ENCODE measurements at places on chromosomes 16 and 17.
A peak's percentile ranks its signal among the peaks of the same experiment; 100 is the strongest.

DNA sequence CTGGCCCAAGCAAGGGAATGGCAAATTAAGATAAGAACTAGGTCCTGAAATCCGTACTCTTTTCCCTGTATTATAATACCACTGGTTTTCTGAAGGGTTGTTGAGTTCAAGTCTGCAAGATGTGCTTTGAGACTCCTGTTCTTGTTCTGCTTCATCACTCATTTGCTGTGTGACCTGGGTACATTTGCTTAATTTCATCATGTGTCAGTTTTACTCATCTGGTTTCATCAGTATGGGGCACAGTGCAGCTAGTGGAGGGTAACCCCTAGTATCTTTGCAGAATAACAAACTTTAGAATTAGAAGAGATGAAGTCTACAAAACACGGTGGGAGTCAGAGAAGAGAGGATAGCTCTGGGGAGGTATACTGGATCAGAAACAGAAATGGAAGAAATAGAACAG lies 21.9 kb upstream of the EFCAB13 start:
- DNase-seq, result no peak

GRCh38 chr17:55546481-55546880 lies 35.2 kb upstream of the SMIM36 start:
- no peak for DNase-seq

DNA sequence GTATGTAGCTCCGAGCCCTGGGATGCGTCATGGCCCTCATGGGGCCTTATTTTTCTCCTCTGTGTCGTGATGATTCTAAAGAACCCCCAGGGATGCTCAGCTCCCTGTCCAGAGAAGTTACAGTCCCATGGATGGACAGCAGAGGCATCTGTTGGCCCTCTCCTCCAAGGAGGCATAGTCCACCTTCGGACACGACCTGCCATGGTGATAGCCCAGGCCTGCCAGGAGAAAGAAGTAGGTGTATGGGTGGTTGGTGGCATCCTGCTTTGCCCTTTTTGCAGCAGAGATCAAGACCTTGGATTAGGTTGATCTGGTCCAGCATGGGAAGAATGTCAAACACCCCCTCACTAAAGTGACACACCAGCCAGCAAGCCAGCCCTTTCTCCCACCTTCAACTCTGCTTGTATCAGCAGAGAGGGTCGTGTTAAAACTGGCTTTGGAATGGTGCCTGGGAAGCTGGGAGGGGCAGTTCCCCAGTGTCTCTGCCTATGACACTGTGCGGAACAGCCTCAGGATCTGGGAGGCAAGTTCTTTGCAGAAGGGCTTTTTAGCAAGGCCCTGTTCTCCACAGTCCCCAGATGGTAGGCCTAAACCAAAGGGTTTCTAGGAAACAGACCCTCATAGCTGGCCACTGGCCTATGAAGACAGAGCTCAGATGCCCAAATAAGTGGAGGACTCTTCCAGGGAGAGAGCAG lies 259.9 kb upstream of the RPL38 start:
- DNase-seq, result no peak

- no peak for DNase-seq
Observed at GRCh38 chr17:38729368-38729885, 714 bp upstream of the CISD3 start.

DNA sequence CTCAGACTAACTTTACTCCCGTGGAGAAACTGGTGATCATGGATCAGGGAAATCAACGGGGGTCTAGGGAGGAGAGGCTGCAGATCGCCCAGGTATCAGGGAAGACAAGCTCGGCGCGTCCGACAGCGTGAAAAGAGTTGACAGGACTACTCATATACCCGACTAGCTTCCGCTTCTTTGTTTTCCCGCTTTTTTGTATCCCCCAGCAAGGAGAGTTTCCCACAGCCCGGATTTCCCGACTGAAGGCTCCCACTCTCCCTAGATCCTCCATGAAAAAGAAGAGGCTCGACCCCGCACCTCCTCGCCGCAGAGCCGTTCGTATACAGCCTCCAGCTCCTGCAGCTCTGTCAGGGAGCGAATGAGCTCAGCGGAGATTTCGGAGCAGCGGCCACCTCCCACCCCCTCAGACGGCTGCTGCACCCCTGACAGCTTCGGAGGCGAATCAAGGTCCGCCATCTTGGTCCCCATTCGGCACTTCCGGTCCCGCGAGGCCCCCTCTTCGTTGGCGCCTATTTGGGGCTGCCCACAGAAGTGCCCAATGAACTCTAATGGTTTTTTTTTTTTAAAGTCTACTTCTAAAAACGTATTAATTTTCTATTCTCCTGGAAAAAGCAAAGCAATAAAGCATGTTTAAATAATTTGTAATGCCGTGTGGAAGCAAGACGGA lies at the start of gene COG4:
Gene COG4, minus strand, starts transcription at position 479 of the 667 bp plus-strand sequence. Its CDS starts 11 bp downstream, at position 468.
- peak; percentile 82 for DNase-seq

DNA sequence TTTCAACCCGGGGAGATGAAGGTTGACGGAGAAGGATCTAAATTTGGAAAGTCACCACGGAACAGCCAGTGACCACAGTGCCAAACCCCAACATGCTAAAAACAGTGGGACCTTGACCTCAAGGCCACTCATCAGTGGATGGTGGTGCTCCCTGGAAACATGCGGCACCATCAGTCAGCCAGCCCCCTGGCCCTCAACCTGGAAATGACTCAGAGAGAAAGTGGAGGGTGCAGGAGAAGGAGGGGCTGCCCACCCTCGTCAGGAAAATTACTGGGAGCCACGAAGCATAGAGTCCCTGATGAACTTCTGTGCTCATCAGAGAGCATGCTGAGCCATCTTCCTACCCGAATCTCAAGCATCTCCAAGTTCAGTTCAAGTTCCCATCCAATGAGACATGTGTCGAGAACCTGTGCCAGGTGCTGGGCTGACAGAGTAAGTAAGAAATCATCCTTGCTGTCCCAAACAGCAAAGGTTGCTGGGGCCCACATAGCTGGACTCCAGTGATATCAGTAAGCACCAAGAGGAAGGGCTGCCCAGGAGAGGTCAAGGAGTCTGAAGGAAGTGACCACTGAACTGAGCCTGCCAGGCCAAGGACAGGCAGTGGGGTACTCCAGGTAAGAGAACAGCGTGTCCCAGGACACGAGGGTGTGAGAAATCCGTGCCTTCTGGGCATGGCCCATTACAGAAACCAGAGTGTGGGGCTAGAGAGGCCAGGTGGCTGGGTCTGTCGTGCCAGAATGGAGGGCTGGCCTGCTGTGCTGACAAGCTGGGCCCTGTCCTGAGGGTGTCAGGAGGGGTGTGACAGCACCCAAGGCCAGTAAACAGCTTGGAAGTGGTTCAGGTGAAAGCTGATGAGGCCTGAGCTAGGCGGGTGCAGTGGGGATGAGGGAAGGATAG lies 5.2 kb downstream of the PECAM1 start:
- no peak for DNase-seq

- DNase-seq, result no peak
Observed at GRCh38 chr17:74204474-74204873, 996 bp downstream of the RPL38 start.

DNA sequence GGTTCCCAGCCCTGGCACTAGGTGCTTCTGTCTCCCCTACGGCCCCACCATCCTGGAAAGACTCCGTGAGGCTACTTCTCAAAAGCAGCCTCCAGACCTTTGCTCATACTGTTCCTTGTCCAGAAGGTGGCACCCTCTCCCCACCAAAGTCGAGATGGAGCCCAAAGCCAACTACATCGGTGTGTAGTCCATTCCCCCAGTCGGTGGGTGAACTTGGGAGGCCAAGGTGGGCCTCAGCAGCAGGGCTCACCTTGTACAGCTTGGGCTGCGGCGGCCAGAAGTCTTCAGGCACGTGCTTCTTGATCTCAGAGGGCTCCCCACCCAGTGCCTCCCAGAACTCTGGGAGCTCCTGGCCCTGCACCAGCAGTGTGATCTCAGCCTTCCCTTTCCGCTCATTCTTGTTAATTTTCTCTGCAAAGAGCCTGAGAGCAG lies 10.2 kb downstream of the FLII start:
- DNase-seq, result peak; percentile 47

DNA sequence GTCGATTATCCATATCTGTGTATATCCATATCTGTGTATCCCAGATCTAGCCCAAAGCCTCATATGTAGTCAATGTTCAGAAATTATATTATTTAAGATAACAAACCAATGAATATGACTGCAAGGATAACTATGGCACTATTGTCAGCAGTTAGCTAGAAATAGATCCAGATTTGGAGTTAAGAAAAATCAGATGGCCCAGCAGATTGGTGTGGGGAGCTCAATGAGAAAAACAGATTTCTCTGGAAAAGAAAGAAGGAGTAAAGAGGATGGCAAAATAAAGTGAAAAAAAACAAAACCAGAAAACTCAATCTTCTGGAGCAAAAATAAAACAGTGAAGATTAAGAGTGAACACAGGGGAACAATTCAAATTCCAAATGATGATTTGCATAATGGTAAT lies 10.6 kb upstream of the CDH8 start:
- DNase-seq, result no peak

Data from activated T-cell treated with anti-CD3 and anti-CD28 coated beads for 1 hour (primary cell).